Muscle of leg (tissue), 16 donors: ENCODE measurements at places on chromosomes 12 and 14. TPM values are rescaled to one million over a fixed set of nuclear protein-coding genes. Genes with fewer than 3 reads are reported as not detected.

DNA sequence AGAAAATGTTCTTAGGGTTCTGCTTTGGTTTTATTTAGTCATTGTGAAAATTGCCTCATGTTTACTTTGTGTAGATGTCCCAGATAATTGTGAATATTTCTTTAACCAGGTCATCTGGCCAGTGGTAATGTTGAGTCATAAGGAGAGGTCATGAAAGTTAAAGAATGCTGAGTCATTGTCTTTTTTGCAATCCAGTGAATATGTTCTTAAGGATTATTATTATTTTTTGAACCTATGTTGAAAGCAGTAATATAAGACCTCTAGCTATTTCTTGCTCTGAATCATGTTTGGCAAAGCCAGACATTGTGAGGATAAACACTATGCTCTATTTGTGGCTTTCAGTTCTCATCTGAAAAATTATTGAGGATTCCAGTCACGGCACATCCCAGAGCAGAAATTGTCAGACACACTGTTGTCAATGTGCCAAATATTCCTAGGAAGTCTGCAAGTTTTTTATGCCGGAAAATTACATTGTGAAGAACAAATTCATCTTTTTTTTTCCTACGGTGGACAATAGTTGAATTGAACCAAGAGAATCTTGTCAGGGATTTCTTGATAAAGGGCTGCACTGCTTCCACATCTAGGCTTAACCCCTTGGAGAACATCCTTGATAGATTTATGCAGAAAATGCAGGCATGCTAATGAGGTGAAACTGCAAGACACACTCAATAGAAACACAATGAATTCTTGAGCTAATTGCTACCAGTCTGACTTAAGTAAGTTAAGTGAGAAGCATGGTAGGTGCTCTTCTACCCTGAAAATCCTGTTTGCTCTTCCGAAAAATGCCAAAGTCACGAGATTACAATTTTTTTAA, 369.6 kb downstream of the ATP23 start:
- DNase-seq = peak; percentile 73

- DNase-seq = no peak
Observed at GRCh38 chr12:113361574-113362370, 3.4 kb downstream of the PLBD2 start.

- peak; percentile 72 for DNase-seq
Observed at GRCh38 chr12:7091660-7092228, 501 bp downstream of the C1R start.

DNA sequence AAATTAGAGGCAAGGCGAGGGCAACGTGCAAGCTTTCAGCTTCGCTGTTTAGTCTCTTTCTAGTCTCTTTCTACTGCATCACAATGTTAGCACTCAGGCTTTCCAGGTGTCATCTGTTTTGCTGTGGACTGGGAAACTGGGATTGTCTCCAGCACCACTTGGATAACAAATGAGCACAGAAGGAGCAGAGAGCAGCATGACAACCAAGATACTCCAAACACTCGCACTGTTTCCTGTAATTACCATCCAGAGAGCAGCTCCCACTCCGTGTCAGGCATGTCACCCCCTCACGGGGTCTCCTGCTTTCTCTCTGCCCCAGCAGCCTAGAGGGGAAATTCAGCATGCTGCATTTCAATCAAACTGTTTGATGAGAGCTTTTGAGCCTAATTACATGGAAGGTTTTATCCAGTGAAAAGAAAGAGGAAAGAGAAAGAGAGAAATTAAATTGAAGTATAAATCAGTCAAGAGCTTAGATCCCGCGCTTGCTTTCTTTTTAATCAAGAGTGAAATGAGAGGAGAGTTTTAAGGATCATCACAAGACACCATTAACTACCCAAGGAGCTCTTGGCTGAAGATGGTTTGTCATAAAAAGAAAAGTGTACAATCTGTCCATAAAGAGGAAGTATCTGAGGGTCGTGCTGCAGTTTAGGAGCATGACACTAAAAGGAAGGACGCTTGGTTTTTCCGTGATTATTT, 917.7 kb downstream of the DIO2 start:
- DNase-seq = peak; percentile 51

GRCh38 chr12:47779943-47780504, 7.0 kb downstream of the SLC48A1 start:
- no peak for DNase-seq

DNA sequence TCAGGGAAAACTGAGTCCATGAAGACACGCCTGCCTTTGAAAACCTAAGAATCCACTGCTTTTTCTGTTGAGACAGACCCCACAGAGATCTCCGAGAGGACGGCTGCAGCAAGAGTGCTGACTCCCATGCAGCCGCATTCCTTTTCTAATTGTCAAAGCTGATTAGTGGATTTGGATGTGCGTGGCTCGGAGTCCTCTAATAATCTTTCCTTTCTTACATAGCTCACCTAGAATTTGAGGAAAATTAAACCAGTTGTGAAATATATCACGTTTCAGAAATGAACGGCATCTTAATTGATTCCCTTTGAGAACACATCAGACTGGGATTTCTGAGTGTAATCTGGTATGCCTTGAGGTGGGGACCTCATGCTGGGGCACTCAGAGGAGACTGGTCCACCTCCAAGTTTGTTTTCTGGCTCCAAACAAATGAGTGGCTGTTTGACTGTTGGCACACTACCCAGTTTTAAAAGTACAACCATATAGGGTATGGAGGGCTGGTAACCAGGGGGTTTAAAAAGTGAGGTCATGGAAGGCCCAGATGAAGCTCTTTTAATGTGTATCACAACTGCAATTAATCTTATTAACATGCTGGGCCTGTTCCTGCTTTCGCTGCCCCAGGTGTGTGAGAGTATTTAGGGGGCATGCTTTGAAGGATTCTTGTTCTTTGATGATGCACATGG, 63.3 kb downstream of the RASSF3 start:
- no peak for DNase-seq

GRCh38 chr14:96245710-96246538, 10.1 kb upstream of the BDKRB1 start:
- no peak for DNase-seq

DNA sequence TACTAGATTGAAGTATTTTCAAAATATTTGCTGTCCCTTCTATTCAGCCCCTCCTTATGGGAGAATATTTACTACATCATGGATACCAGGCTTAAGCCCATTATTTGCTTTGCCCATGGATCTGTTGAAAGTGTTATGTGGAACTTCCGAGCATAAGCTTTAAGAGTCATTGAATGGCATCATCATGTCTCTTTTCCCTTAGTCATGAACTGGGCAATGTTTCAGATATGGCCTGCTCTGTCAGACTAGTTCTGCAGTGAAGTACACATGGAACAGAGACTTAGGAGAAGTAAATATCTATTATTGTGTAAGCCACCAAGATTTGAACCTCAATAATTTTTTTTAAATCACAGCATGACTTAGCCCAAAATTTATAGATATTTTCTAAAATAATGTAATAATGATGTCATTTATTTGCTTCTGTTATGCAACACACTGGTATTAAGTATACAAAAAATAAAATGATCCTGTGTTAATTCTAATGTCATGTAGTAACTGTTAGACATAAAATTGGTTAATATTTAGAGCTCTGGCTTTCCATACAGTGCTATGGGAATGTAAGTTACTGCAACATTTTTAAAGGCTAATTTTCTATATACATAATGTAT, 1097.3 kb downstream of the SLC16A7 start:
- DNase-seq = no peak

DNA sequence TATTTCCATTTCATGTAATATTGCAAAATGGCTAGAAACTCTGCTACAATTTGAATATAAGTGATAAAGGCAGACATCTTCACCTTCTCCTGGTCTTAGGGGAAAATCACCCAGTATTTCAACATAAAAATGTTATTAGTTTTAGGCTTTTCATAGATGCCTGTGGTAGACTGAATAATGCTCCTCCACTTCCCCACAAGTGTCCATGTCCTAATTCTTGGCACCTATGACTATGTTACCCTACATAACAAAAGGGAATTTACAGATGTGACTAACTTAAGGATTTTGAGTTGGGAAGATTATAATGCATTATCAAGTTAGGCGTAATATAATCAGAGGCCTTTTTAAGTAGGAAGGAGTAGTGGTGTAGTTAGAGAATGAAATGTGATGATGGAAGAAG, 196.4 kb downstream of the TMTC3 start:
- DNase-seq = no peak

DNA sequence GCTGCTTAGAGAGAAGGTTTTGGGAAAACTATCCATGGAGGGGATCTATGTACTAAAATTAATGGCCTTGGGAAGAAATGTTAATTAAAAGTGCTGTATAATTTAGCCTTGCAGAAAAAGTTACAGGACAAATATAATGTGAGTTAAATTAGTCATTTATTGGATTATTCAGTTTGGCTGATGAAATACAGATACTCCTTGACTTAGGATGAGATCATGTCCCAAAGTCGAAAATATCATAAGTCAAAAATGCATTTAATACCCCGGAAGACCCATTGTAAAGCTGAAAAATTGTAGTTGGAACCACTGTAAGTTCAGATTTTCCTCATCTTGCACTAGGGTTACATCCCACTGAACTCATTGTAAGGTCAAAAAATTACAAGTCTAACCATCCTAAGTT, 9.7 kb downstream of the RTRAF start:
- DNase-seq = peak; percentile 58

- DNase-seq = peak; percentile 85
Observed at GRCh38 chr12:65536876-65537681, 258.6 kb downstream of the MSRB3 start.

DNA sequence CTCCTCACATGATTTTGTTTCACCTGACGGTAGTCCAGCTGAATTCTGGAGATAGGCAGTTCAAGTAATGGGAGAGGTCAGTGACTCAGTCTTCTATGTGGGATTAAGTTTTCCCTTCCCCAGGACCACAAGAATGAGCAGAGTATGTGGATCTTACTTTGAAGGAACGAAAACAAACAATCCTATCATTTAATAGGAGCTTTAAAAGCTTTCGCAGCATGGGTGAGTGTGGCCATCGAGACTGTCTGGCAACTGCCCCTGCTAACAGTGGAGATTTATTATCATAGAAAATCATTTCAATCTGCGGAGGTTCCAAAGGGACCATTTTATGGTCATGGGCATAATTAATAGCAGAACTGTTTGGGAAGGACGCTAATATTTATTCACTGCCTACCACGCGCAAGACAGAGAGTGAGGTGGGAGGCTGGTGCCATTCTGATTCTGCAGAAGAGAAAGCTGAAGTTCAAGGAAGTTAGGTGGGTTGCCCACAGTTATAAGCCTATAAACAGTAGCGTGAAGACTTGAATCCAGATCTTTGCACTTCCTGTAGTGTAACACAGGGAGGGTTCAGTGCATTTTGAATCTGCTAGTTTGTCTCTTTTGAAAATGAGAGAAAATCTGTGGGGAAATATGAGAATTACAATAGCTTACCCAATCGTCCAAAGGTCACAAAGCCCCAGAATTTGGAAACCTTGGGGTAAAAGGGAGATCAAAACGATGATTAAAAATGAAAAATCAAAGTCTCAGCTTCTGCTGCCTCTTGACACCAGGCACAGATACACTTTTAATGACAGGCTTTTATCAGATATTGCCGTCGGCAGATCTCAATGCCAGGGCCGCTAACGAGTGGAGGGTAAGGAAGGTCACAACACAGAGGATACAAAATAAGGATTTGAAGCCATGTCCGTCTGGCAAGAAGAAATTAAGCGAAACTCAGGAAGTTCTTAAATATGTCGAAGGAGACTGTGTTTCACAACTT, 209.6 kb downstream of the CRADD start:
- no peak for DNase-seq

GRCh38 chr12:3544296-3544965, 53.4 kb downstream of the PRMT8 start:
- no peak for DNase-seq

DNA sequence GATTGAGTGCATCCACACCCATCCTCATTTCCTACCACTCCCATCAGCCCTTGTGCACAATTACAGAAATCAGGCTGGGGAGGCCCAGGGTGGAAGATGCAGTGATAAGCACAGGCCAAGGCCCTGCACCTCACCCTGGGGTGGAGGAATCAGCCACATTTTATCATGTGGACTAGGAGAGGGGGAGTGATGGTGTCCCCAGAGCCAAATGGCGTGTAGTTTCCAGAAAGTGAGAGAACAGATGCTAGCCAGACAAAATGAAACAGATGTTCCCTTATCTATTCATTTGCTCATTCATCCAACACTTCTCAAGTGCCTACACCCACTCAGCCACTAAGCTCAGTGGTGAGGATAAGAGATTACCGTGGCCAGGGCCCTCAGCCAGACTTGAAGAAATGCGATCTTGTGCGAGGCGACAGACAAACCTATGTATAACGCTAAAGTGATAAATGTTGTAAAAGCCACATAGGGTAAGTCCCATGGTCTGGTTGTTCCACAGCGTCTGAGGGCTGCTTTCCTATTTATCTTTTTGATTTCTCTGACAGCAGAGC, 93.6 kb downstream of the STAB2 start:
- DNase-seq = peak; percentile 71

DNA sequence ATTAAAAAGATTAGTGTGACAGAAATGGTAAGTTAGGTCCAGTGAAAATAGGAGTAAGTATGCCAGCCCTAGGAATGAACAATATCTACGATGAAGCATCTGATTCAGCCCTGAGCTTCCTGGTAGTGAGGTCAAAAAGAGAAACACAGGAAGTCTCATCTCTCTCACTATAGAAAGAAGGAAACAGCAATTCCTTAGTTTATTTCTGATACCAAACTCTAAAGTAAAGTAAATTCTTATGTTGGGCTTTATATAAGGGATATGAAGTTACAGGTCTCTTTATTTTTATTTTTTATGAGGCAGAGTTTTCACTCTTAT, 76.7 kb upstream of the RFLNA start:
- DNase-seq = no peak

GRCh38 chr14:92215579-92215978, 93.8 kb downstream of the CPSF2 start:
- DNase-seq = no peak

DNA sequence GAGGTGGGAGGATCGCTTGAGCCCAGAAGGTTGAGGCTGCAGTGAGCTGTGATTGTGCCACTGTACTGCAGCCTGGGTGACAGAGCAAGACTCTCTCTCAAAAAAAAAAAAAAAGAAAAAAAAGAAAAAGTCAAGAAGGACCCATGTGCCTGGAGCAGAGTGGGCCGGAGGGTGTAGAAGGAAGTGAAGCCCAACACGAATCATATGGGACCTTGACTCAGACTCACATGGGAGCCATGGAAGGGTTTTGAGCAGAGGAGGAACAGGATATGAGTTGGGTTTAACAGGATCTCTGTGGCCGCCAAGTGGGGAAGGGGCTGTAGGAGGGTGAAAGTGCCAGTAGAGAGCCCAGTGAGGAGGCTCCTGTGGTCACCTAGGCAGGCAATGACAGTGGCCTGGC, 165.4 kb downstream of the PHETA1 start:
- DNase-seq = no peak

GRCh38 chr12:127445581-127446139, 821.3 kb upstream of the TMEM132C start:
- DNase-seq = no peak

The LDHB gene
- 640 TPM for total RNA-seq

The GPRC5D gene
- total RNA-seq = not detected

The COQ5 gene
- total RNA-seq = 34.5 TPM

The DIO3 gene
- 3.3 TPM for total RNA-seq

The ENDOU gene
- total RNA-seq = 0.31 TPM

The KRT1 gene
- total RNA-seq = 0.35 TPM
